ENCODE measurements at places on chromosomes 6 and 20.
A peak's percentile ranks its signal among the peaks of the same experiment; 100 is the strongest.

- ATAC-seq = no peak
These were observed 29.3 kb upstream of the TXNDC5 start for GRCh38 chr6:7939864-7940228.

GRCh38 chr6:18340781-18341551 lies 46.2 kb upstream of the RNF144B start:
- ATAC-seq = peak; percentile 77

DNA sequence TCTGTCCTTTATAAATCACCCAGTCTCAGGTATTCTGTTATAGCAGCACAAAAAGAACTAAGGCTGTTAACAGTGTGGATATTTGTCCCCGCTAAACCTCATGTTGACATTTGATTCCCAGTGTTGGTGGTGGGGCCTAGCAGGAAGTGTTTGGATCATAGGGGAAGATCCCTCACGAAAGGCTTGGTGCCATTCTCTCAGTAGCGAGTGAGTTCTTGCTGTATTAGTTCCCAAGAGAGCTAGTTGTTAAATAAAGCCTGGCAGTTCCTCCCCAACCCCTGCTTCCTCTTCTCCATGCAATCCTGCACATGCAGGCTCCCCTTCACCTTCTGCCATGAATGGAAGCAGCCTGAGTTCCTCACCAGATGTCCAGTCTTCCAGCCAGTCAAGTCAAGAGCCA lies 29.8 kb upstream of the ERVFRD-1 start:
- ATAC-seq = no peak

- ATAC-seq = no peak
These were observed 39.0 kb upstream of the CRISP1 start for GRCh38 chr6:49905296-49905695.

DNA sequence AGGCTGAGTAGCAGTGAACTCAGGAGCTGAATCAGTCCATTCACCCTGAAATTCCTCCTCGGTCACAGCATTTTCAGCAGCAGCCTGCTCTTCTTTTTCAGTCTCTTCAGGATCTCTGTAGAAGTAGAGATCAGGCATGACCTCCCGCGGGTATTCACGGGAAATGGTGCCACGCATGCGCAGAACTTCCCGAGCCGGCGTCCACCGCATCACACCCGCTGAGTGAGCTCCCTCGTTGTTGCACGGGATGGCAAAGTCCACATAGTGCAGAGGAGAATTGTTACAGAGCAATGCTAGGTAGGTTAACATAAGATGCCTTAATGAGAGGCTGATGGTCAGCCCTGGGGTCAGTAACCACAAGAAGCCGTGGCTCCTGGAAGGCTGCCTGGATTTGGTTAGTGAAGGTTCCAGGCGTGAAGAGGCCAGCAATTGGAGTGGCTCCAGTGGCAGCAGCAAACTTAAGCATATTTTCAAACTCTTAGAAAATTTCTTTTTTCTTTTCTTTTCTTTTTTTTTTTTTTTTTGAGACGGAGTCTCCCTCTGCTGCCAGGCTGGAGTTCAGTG lies 113.5 kb upstream of the HDAC2 start:
- ATAC-seq = no peak

DNA sequence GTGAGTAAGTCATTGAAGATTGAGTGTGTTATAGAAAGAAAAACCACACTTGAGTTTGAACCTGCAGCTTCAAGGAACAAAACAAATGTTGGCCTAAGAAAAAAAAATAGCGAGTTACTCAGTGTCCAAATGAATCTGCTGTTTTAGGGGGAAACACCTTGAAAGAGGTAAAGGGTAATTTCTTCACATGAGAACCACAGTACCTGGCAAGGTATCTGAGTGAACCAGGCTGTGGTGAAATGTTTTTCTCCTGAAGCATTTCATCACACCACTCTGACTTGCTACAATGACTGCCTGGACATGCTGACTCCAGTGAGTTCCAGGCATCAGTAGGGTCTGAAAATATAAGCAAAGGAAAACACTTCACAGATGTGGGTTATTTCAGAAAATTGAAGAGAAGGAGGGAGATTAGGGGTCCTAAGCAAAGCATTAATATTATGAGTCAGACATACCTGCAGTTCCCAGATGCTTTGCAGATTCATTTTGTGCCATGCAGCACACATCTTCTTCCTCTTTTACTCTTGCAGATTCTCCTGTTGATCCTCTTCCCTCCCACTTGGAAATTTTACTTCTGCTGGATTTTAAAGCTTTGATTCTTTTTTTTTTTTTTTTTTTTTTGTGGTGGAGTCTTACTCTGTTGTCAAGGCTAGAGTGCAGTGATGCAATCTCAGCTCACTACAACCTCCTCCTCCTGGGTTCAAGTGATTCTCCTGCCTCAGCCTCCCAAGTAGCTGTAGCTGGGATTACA lies 206.2 kb upstream of the SGK1 start:
- ATAC-seq = peak; percentile 76

- ATAC-seq = peak; percentile 74
These were observed 13.5 kb downstream of the DHX35 start for GRCh38 chr20:38975539-38976120.

DNA sequence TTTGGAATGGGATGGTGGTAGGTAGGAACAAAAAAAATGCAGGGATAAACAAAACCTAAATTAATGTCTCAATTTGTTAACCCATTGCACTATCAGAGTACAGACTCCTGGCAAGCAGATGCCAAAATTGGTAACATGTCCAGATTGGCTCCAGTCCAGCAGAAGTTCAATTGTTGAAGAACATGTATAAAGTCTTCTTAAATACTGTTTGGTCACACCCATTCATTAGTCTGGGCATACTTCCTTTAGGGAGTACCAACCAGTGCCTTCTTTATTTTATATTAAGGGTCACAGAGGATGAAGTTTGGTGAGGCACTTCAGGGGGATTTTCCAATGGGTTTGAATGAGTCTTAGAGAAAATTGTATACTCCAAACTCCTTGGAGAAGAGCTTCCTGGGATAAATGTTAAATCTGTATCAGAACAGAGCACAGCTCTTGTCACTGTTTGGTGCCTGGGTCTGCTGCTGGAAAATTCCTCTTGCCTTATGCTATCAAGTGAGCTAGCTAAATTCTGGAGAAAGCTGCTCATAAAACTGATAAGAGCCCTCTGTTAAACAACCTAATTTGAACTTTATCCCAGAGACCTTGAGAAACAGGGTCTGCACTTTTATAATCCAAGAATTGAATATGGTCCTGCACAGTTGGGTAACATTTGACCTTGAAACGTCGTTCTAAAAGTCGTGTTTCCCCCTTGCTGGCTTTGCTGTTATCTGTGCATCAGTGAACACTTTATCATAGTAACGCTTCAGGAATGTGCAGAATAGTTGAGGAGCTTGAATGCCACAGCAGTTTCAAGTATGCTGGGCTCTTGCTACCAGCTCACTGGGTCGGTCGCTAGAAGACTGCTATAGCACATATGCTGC lies 334.1 kb upstream of the CITED2 start:
- no peak for ATAC-seq

DNA sequence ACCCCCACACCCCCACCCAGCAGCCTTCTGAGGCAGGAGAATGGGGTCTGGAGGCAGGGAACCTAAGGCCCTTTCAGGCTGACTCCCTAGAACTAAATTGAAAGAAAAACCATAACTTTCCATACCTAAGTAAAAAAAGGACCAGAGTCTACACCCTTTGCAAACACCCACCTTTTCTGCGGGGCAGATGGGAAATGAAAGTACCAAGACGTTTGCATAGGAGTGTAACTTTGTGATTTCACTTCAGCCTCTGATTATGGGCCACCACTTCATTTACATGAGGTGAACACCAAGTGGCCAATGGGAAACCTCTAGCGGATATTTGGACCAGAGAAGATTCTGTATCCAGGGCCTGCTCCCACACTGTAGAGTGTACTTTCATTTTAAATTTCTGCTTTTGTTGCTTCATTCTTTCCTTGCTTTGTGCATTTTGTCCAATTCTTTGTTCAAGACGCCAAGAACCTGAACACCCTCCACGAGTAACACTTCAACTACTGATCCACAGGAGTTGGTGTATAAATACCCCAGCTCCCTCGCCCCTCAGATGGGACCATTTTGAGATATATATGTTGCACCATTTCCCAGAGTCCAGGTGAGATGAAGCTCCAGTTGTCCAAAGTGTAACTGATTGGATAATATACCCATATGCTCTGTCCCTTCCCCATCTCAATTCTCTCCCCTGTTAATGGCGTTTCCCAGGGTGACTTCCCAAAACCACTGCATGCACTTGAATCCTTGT lies 18.9 kb upstream of the SRSF6 start:
- no peak for ATAC-seq

GRCh38 chr6:159376516-159377158 lies 207.4 kb downstream of the FNDC1 start:
- no peak for ATAC-seq

- peak; percentile 90 for ATAC-seq
These were observed 8.2 kb upstream of the TBC1D7 start for GRCh38 chr6:13336553-13336952.

- ATAC-seq = no peak
These were observed 23.0 kb upstream of the IER3 start for GRCh38 chr6:30767158-30767943.

- no peak for ATAC-seq
These were observed 21.2 kb upstream of the BTN1A1 start for GRCh38 chr6:26478985-26479278.

GRCh38 chr6:123802697-123803503 lies 765 bp upstream of the NKAIN2 start:
- peak; percentile 97 for ATAC-seq

- no peak for ATAC-seq
These were observed 104.6 kb upstream of the GLP1R start for GRCh38 chr6:38943964-38944363.

All from esophagus mucosa (tissue), 1 donor.